Endothelial cell (in vitro differentiated cells): ENCODE measurements at places on chromosomes 2 and 18.

DNA sequence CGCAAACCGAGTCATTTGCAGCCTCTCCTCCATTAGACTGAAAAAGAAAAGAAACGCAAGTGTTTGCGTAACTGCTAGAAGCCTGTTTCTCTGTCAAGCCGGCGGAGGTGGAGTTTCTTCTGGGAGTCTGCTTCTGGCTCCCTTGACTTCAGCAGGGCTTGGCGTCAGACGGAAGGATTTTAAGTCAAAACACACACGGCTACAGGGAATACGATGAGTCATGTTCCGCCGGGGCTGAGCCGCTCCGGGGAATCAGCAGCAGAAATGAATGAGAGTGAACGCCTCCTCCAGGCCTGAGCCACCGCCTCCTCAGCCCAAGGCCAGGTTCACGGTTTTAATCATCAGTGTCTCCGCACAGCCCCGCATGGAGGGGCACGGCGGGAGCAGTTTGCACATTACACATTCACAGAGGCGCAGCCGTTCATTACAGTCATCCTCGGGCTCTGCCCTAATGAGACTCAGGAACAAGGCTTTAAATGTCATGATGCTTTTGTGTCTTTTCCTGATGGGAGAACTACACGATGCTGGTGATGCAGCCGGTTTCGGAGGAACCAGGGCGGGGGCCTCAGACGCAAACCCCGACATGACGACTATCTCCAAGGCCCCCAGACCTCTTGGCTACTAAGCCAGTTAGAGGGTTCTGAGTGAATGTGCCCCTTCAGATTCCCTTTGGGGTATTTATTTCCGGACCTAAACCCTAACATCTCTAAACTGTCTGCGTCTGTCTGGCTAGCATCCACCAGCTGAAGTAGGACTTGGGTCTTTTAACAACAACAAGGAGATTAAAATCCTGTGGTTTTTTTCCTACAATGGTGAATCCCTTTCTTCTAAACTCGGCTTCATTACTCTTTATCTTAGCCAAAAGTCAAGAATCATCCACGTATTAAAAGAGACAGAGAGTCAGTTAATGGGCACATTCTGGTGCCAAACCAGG is 11.1 kb upstream of the SCG2 start:
- peak; percentile 41 for DNase-seq

DNA sequence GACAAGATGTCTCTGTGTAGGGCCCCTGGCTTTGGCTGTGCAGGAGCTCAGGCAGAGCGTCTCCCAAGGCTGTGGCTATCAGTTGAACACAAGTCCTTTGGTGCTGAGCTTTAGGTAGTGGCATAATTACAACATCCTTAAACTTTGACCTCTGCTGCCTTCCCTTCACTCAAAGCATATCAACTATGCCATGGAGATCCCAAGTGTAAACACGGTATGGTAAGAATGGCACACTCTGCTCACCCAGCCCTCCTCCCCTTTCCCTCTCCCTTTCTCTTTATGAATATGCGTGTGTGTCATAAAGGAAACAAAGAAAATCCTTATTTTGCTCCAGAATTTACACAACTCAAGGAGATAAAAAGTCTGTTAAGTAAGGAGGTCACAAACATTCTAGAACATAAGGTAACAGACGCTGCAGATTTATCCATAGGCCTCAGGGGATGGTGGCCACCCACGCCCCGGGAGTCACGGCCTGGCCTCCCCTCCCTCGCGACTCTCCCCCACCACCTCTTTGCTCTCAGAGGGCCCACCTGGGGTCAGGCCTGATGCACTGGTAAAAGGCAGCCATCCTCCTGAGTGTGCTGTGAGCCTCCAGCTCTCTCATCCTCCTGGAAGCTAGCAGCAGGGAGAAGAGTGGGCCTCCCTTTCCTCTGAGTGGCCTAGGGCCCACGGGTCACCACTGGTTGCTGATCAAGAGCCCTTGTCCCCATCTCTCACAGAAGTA is 67.3 kb downstream of the CRACDL start:
- DNase-seq: no peak

GRCh38 chr2:102005989-102006885 is 14.5 kb downstream of the IL1R2 start:
- peak; percentile 65 for DNase-seq

GRCh38 chr18:68722821-68723220 is 7.9 kb upstream of the TMX3 start:
- no peak for DNase-seq

GRCh38 chr2:42086500-42086953 is 38.7 kb downstream of the PKDCC start:
- DNase-seq: peak; percentile 57

DNA sequence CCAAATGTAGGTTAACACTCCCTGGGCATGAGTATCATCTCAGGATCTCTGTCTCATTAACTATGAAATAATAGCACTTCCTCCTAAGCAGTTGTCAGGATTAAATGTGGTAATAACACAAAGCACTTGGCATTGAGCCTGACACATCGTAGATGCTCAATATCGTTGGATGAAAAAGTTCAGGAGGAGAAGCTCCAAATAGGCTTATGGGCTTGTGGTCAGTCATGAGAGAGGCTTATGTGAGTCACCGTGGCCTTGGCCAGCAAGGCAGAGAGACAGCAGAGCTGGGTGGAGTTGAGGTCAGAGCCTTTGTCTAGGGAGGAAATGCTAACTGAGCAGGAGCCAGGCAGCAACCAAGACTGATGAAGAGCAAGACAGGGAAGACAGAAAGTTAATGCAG is 68.3 kb upstream of the PPM1B start:
- no peak for DNase-seq

DNA sequence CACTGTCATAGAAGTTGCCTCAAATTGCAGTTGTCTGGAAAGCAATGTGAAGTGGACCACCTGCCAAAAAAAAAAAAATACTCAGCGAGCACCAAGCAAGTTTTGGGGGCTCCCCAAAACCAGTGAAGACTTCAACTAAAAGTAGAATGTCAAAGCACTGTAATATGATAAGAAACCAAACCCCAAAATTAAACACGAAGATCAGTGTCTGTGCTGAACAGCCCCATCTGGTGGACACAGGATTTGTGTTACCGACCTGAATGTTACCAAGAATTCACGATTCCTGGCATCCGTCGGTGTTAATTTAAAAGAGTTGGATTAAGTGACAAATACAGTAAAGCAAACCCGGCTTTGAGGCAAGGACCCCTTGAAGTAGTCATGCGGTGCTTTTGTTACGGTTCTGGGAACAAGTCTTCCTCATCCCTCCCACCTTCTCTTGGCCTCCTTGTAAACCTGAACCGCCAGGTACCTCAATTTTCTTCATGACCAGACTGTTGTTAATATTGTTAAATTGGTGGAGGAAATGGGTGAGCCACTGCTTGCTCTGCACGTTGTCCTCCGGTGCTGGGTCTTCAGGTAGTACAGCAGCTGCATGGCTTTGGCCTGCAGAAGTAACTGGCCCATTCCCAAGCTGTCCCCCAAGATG is 31.3 kb upstream of the SSB start:
- peak; percentile 47 for DNase-seq

- DNase-seq: no peak
These were observed 88.9 kb downstream of the ITGA4 start for GRCh38 chr2:181546086-181546485.

DNA sequence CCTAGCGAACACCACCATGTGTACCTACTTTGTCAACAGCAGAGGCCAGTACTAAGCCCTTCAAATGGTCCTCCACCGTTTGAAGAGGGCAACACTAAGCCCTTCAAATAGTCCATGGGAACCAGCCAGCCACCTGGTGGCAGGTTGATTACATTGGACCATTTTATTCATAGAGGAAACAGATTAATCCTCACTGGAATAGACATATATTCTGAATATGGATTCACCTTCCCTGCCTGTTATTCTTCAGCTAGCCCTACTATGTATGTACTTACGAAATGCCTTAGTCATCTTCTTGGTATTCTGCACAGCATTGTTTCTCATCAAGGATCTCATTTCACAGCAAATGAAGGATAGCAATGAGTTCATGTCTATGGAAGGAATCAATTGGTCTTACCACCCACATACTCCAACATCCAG is 10.0 kb upstream of the ZNF396 start:
- no peak for DNase-seq

DNA sequence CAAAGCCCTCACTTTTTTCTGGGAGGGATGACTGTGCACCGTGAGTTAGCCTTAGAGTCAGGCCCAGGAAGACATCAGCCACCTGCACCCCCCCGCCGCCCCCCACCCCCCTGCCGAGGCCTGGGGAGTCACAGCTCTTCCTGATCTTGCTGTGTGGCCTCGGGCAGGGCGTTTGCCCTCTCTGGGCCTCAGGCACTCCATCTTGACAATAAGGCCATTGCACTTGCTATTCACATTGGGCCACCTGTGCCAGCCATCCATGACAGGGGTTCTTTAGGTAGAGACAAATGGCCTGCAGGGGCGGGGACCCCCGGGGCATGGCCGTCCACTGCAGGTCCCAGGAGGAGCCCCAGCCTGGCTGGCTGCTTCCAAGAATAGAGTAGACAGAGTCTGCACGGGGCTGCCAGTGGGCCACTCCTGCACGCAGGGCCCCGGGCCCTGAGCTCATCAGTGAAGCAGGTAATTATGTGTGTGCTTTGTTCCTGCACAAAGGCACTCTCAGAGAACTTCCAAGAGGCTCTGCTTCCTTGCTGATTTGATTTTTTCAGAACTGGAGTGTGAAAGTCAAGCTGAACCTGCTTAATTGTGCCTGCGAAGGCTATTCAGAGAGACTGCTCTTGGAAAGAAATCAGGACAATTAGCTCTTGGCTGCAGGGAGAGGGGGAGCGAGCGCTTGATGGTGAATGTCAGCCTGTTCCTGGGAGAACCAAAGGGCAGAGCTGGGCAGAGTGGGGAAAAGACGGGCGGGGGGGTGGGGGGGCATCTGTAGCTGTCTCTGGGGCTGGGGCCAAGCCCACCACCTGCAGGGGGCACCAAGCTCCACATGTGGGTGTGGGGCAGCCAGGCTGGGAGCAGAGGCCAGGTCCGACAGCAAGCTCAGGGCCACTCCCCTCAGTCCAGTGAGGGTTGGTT is 40.3 kb downstream of the RRM2 start:
- DNase-seq: peak; percentile 46

DNA sequence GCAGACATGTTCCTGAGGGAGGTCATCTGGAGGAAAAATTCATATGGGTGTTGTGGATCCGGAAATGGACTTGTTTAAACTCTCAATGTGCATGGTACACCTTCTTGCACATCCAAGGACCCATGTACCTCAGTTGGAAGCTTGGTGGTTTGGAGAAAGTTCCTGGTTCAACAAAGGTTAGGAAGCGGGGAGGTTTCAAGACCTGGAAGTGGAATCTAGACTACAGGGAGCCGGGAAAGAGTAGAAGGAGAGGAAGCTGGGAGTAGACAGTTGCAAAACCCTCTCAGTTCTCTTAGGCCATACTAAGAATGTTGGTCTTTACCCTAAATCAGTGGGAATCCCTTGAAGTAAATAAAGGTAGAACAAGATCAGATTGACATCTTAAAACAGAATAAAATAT is 209.8 kb upstream of the SPOPL start:
- no peak for DNase-seq

- DNase-seq: no peak
These were observed 18.7 kb downstream of the ITPRID2 start for GRCh38 chr2:181910028-181910831.

DNA sequence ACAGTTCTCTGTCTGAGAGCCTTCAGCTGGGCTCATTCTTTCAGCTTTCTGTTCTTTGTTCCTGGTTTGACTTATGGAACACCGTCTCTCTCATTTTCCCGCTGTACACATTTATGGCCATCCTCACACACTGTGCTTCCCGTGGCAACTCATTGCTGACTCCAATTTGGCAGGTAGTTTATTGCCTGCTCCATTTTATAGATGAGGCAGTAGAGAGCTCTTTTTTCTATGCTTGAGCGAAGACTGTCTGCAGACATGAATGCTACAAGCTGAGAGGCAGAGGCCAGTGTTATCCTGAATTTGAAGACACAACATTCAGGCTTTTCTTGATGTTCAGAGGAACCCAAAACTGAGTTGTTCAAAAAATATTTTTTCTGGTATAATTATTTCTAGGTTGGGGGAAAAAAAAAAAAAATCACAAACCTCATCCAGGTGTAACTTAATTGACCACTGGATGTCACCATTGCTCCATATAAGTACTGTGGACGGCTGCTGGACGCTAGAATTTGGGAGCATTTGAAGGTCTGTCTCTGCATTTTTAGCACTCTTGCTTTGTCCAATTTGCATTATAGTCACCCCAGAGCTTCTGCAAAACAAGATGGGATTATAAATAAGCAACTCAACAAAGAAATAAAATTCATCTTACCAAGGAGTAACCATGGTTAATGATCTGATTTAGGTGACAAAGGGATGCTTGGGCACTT is 83.5 kb downstream of the HRH4 start:
- peak; percentile 22 for DNase-seq

- peak; percentile 86 for DNase-seq
These were observed 8.8 kb downstream of the RTP5 start for GRCh38 chr2:241877989-241878970.

- no peak for DNase-seq
These were observed 197.3 kb downstream of the CELF4 start for GRCh38 chr18:37368110-37368954.

DNA sequence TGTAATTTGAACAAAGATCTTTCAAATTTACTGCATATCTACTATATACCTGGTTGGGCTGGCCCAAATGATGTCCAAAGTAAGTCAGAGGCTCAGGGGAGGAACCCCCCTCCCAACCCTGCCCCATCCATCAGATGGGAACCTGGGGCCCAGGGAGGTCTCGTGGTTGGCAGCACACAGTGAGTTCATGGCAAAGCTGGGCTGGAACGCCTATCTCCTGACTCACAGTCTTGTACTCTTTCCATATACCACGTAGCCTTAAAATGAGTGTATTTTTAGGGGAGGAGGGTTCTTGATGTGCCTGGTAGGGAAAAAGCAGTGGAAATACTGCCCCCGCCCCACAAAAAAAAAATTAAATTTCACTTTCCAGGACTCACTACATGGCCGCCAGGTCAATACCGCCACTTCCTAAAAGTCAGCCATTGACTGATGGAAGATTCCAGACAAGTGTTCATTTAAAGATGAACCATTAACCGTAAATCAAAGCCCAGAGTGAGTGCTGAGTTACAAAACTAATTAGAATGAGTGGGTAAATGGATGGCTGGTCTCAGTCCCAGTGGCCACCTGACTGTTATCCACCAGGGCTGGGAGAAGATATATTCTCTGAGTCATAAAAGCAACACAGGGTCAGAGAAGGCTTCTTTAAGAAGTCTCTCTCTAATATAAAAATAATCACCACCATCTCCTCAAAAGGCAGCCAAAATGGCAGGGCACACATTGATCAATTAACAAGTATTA is 80.5 kb downstream of the ZBTB7C start:
- DNase-seq: no peak
